SHP77 treated with DMSO at 0.1 percent for 48 hours (cell line): ENCODE measurements at places on chromosomes 2 and 18.

DNA sequence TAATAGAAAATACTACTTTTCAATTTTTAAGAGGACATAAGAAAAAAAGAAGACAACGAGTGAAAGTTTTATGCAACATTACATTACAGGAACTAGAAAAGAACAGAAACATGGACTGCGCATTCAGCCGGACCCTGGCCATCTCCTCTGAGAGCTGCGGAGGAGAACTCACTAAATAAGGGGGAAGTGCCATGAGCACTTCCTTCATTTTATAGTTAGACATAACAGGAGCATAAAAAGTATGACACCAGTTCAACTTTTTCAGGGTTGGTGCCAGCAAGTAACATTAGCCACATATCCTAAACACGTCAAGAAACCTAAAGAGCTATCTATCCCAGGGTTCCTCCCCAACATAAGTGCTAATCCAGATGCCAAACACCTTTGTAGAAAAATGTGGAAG, 78.0 kb upstream of the SERTAD2 start:
- DNase-seq = no peak

DNA sequence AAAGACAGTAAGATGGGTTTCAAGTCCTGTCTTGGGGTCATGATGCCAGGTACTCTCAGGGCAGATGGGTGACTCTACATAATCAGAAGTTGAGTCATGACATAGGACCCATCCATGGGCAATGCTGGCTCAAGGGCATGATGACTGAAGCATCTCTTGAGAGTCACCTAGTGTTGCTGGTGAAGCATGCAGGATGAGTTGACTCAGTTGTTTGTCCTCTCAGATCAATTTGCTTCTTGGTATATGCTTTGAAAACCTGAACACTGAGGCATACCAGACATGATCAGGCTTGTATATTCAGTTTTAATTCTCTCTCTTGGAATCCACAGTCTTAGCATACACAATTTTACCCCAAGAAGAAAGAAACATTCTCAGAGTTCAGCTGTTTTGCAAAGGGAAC, 658.9 kb upstream of the NXPH2 start:
- DNase-seq = no peak

GRCh38 chr2:17958466-17959092, 80.1 kb downstream of the KCNS3 start:
- no peak for DNase-seq

GRCh38 chr2:49988276-49988675, 834.0 kb upstream of the FSHR start:
- no peak for DNase-seq
